ENCODE measurements at places on chromosomes 7 and 10.

GRCh38 chr10:50565301-50566083 is 58.3 kb downstream of the SGMS1 start:
- DNase-seq = no peak

GRCh38 chr7:21966271-21966670 is 20.6 kb upstream of the CDCA7L start:
- DNase-seq = no peak

GRCh38 chr7:127366680-127367079 is 25.8 kb downstream of the ZNF800 start:
- DNase-seq = no peak

DNA sequence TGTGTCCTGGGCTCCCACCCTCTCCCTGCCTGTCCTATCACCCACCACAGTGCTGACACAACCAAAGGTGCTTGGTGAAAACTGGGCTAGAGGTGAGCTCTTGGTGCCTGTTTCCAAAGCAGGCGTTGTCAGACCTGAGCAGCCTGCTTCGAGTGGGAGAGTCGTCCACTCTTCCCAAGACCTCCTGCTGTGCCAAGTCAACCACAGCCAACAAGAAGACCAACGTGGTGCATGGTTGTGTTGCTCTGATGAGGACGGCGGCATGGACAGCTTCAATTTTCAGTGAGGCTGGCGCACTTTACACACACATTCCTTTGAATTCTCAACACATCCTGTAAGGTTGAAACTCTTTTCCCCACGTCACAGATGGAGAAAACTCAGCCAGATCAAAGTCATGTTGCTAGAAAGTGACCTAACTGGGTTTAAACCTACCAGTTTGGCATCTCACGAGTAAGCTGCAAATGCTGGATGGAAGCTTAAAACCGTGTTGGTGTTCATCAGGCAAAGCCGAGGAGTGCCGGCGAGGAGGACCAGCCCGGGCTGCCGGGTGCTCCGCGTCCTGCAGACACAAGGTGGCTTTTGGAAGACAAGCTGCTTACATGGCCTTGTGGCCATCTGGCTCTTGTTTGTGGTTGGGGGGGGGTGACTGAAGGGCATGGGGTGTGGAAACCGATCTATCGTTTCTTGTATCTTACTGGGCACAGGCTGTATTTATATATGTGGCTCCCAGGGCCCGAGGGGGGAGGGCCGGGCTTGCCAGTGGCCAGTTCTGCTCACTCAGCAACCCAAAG is 39.3 kb downstream of the INSIG1 start:
- no peak for DNase-seq

DNA sequence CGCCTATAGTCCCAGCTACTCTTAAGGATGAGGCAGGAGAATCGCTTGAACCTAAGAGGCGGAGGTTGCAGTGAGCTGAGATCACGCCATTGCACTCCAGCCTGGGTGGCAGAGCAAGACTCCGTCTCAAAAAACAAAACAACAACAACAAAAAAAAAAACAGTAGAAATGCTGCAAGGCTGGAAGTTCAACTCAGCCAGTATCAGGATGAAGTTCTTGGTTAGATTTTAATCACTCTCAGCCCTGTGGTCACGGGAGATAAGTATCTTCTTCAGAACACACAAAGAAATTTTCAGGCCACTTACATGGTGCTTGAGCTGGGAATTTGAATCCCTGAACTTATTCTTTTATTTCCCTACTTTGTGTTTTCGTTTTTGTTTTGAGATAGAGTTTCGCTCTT is 120.4 kb downstream of the MARCHF5 start:
- no peak for DNase-seq

- DNase-seq = no peak
These were observed 92.9 kb upstream of the LRRTM3 start for GRCh38 chr10:66832781-66833422.

DNA sequence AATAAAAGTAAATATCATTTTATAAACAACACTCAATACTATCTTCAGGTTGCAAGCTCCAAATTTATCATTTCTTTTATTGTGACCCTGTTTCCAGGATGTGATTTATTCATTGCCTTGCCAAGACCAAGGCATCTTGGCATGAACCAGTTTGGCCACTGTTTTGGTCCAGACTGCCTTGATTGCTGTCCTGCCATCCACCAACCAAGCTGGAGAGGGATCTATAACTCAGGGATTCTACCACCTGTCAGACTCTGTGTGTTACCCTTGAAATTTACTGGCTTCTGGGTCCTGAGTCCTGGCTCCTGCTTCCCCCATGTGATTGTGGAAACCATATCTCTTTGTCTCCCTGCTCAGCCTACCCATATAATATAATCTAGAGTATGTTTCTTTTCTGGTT is 343.0 kb downstream of the GPAM start:
- DNase-seq = no peak

DNA sequence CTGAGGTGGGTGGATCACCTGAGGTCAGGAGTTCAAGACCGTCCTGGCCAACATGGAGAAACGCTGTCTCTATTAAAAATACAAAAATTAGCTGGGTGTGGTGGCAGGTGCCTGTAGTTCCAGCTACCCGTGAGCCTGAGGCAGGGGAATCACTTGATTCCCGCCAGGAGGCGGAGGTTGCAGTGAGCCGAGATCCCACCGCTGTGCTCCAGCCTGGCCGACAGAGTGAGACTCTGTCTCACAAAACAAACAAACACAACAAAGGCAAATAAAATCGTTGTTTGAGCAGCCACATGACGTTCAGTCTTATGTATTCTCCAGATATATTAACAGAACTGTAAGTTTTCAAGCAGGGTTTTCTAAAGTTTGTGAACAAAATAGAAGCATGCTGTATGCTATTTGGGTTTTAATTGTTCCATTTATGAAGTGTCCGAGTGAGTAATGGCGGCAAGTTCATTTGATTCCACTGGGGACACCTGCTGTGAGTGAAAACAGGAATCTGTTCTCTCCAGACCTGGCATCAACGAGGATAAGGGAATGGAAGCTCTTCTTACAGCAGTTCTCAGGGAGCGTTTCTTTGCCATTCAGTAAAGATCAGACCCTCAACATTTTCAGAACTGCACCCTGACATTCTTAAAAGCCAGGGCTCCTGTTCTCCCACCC is 122.5 kb upstream of the PITRM1 start:
- no peak for DNase-seq

DNA sequence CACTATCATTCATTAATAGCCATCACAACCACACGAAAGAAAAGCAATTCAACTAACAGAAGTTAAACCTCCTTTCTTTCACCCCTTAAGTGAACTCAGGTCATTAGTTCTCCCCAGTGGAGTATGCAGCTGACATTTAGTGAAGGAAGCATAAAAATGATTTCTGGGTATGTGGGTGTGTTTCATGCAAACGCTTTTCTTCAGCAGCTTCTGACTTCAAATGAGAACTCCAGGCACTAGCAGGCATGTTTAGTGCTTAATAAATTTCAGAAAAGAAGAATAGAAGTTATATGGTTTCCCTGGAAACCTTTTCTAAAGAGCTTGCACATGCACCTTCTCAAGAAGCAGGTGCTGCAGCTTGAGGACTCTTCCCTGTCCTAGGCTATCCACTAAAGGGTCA is 62.5 kb downstream of the PIK3CG start:
- DNase-seq = no peak

DNA sequence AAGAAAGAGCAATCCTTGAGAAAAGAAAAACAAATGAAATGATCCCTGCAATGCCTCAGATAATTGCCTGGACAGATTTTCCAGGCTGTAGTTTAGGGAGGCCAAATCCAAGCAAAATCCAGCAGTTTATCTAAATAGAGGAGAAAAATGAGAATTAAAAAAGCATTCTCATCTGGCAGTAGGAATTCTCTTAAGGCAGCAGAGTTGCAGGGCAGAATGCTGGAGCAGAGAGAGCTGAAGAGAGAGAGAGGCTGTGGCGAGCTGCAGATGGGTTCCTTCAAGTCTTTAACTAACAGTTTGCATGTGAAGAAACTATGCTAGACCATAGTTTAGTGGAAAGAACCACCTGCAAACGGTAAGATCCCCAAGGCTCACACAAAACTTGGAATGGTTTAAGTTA is 6.0 kb upstream of the LIPA start:
- DNase-seq = no peak

- DNase-seq = peak; percentile 65
These were observed 435 bp upstream of the PWWP2B start for GRCh38 chr10:132396494-132397035.

- no peak for DNase-seq
These were observed at the start of gene HMX3 for GRCh38 chr10:123135415-123136141. Gene HMX3, plus strand, starts transcription at chr10:123135970. Its CDS starts 81 bp downstream, at chr10:123136051.

- no peak for DNase-seq
These were observed 114.8 kb downstream of the TSPAN12 start for GRCh38 chr7:120743128-120743527.

DNA sequence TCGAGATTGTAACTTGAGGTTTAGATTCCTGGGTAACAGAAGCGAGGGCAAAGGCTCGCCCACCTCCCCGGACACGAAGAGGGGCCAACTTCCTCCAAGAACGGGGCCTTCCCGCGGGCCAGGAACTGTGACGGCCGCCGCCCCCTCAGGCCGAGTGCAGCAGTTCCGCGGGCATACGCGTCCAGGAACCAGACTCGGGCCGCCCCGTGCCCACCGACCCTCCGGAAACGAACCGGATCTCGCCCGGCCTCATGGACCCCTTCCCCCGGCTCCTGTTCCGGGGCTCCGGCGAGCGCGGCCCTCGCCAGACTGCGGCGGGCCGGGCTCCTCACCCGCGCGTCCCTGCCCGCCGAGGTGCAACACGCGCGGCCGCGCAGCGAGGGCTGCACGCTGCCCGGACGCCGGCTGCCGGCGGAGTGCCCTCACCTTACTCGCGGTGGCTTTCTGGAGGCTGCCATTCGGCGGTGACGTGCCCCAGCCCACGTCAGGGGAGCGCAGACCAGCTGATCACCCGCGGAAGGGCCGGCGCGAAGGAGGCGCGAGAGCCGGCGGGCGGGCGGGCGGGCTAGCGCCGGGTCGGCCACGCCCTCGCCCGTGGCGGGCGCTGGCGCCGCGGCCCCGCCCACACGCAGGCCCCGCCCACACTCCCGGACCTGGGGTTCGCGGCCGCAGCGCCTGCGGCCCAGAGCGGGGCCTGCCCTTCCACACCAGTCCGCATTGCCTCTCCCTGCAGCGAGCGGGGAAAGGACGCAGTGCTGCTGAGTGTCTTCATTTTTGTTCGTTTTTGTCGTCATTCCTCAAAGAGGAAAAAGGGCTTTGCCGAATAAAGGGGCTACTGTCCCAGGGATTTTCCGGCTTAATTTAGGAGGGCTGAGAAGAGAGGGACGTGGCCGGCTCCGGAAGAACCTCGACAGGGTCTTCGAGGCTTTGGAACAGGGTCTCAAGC is at the start of gene XPNPEP1:
XPNPEP1 (minus strand) TSS at position 536 of the 946 bp plus-strand sequence; CDS start at position 458, 78 bp downstream.
- peak; percentile 72 for DNase-seq

DNA sequence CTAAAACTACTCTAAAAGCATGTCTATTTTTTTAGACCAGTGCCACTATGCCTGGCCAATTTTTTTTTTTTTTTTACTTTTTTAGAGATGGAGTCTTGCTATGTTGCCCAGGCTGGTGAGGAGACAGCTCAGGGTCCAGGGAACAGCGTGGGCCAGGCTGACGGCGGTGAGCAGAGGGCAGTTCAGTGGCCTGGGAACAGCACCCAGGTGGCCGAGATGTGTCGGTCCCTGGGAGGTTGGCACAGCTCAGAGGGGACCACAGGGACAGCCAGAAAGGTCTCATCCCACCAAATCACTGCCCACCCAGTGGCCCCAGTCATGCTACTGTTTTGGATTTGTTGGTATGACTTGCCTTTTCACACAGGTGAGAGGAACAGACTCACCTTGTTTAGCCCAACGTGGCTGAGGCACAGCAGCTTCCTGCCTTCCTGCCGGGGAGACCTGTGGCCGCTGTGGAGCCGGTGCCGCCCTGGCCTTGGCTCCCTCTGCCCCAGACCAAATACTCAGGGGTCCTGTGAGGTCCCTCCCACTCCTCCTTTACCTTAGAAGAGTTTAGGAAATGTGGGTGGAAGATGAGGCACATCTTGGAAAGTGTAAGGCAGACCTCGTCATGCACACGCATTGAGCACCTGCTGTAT is 109.6 kb downstream of the PTPRE start:
- DNase-seq = no peak

DNA sequence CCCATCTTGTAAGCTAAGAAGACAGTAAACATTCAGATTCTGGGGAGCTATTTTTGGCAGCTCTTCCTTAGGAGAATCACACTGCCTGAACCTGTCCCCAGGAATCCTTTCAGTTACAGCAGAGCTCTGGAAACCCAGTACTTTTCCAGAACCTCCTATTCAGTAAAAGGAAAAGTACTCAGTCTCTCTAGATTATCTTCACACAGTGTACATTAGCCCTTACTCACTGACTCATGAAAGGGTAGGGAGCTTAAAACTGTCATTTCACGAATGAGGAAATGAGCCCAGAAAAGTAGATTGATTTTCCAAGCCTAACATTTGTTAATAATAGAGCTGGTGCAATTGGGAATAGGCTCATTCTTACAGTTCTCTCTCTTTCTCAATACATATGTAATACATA is 3.9 kb upstream of the CNNM1 start:
- DNase-seq = no peak

- no peak for DNase-seq
These were observed 165.5 kb downstream of the LRRN3 start for GRCh38 chr7:111256391-111256790.

GRCh38 chr7:18939771-18940592 is 177.5 kb downstream of the TWIST1 start:
- no peak for DNase-seq

DNA sequence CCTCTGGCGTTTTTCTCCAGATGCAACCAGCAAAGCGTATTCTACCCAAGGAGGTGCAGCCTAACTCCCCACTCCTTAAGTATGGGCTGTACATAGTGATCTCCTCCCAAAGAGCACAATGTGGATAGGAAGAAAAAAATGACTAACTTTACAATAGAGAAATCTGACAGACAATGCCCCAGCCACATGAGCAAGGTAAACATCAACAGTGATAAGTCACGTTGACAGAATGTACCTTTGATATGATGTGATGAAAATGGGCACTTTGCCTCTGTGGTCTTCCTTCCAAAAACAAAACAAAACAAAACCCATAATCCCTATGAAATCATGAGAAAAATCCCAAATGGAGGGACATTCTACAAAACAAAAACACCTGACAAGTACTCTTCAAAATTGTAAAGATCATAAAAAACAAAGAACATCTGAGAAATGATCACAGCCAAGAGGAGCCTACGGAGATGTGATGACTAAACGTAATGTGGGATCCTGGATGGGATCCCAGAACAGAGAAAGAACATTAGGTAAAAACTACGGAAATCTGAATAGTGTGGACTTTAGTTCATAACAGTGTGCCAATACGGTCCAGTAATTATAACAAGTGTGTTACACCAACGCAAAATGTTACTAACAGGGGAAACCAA is 50.6 kb downstream of the ABLIM1 start:
- no peak for DNase-seq

DNA sequence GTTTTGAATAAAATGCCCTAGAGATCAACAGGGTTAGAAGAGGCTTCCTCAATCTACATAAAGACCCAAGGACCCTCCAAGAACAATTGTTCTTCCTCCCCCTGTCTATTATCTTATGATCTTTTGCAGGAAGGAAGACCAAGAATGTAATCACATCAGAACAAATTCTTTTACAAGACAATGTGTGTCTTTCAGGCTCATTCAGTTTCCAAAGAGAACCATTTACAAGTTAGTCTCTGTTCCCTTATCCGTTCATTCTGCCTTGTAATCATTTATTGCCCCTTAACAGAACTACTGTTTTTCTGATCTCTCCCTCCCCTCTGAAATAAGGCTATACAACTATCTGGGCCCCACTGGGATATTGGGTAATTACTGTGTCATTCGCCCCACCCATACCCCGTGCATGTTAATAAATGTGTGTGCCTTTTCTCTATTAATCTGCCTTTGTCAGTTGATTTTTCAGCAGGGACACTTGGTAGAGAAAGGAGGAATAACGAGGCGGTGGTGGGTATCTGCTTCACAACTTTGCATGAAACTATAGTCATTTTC is 5.7 kb upstream of the MKRN1 start:
- DNase-seq = no peak

GRCh38 chr7:135620980-135621850 is 41.1 kb upstream of the STMP1 start:
- no peak for DNase-seq

All from T-helper 17 cell (primary cell).